ENCODE measurements at places on chromosomes 4 and X.

GRCh38 chr4:187501731-187502130 is 493.8 kb upstream of the ZFP42 start:
- DNase-seq, result no peak

GRCh38 chrX:73823473-73824004 is 260.5 kb downstream of the CHIC1 start:
- no peak for DNase-seq

- DNase-seq, result peak; percentile 12
Measured at GRCh38 chrX:54921427-54922021, 900 bp downstream of the TRO start.

GRCh38 chr4:128649575-128650205 is 159.8 kb upstream of the JADE1 start:
- DNase-seq, result no peak

DNA sequence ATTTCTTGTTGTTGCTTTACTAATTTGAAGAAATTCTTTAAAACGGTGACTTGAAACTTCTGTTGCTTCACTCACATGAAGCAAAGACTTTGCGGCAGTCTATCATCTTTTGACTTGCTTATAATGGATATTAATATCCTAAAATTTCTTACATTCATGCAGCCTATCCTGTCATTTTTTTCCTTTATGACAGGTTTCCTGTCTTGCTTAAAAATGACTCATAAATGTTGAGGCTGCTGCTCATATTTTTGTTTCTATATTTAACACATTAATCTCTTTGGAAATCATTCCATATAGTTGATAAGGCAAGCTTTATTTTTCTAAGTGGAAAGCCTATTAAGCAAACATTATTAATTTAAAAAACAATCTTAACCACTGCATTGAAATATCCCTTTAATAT is 176.6 kb upstream of the GALNTL6 start:
- DNase-seq, result no peak

GRCh38 chr4:118721752-118722151 is 36.6 kb downstream of the METTL14 start:
- no peak for DNase-seq

DNA sequence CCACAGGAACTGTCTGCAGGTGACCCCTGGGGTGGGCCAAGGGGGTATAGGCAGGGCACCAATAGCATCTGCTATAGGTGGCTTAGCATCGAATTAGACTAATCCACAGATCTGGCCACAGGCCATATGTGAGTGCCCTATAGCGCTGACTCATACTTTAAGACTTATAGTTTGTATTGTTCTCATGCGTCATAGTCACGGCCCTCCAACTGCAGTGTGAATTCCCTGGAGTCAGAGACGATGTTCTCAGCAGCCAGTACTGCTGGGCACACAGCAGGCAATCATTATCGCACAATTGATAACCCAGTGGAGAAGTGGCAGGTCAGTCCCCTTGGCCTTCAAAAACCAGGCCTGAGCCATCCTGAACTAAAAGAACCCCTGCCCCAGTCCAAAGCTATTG is 58.1 kb downstream of the ADGRG2 start:
- no peak for DNase-seq

DNA sequence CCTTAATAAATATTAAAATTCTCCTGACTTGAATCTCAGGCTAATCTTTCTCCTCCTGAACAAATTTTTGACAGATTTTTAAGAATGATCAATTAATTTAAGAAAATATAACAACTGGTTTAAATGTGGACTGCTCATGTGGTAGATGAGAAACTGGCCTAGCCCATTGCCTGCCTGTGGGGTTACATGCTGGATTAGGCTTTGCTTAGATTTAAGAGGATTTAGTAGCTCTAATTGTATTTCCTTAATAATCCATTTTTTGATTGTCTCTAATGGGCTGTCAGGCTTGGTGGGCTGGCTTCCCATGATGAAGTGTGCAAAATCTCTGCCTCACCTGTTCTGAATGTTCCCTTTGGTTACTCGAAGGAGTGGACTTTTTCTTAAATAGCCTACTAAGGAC is 27.8 kb upstream of the LIMCH1 start:
- DNase-seq, result no peak

DNA sequence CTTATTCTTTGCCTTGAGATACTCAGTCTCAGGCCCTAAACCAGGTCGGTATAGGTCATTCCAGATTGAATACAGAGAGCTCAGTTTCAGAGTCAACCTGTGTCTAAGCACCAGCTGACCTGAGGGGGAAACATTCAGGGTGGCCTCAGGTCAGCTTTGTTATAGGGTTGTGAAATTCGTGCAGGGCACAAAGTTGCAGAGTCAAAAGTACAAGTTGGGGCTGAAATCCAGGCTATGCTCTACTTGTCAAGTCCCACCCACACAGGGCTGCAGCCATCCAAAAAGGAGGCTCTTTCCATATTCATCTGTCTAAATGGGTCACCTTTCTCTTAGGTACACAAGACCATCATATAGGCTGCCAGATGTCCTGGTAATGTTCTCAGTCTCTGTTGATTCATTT is 89.7 kb downstream of the ITIH6 start:
- no peak for DNase-seq

DNA sequence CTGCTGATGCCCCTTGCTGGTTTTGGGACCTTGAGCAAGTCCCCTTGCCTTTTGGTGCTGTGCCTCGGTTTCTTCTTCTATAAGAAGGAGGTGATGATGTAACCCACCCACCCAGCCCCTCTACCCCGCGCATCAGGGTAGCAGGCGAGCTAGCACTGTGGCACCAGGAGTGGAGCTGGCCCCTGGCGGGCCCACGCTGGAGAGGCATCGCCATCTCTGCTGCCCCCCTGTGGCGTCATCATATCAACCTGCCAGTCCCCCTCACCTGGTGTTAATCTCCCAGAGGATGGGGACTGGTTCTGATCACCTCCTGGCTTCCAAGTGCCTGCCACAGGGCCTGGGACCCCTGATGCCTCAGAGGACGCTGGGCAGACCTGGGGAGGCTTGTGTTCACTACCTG is 6.3 kb upstream of the SORCS2 start:
- DNase-seq, result no peak

- no peak for DNase-seq
Measured at GRCh38 chr4:5052204-5052702, 973 bp downstream of the STK32B start.

DNA sequence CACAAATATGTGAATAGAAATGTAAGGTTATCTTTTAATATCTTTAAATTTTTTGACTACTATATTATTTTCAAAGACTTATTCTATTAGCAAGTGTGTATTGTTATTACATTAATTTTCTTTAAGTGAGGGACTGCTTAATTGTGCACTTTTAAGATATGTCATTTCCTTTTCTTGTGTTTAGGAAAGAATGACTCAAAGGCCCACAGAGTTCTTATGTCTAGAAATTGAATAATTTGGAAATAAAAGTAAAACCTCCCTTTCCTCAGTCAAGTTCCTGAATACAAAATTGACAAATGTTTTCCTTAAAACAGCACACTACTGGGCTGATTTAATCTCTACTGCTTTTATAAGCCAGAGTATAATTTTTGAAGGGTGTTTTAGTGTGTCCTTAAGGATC is 169.7 kb downstream of the TMEM47 start:
- DNase-seq, result no peak

GRCh38 chr4:185567381-185568376 is 32.4 kb upstream of the PDLIM3 start:
- no peak for DNase-seq

DNA sequence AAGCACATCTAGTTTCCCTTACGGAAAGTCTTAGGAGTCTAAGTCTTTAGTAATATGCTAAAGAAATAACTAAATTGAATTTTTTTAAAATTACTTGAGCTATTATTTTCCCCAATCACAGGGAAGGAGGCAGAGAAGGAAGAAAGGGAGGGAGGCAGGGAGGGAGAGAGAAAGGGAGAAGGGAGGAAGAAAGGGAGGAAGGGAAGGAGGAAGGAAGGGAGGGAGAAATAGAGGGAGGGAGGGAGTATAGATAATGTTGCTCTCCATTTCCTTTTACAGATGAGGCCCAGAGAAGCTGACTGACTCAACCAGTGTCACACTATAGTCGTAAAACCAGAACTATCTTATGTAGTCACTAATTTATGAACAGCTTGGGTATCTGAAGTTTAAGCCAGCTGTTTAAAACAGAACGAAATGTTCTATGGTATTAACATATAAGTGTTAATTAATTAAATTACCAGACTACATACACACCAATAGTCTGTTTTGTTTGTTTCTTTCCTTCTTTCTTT is 14.6 kb downstream of the SH3RF1 start:
- no peak for DNase-seq

GRCh38 chr4:81468678-81469077 is 3.0 kb downstream of the RASGEF1B start:
- DNase-seq, result no peak

DNA sequence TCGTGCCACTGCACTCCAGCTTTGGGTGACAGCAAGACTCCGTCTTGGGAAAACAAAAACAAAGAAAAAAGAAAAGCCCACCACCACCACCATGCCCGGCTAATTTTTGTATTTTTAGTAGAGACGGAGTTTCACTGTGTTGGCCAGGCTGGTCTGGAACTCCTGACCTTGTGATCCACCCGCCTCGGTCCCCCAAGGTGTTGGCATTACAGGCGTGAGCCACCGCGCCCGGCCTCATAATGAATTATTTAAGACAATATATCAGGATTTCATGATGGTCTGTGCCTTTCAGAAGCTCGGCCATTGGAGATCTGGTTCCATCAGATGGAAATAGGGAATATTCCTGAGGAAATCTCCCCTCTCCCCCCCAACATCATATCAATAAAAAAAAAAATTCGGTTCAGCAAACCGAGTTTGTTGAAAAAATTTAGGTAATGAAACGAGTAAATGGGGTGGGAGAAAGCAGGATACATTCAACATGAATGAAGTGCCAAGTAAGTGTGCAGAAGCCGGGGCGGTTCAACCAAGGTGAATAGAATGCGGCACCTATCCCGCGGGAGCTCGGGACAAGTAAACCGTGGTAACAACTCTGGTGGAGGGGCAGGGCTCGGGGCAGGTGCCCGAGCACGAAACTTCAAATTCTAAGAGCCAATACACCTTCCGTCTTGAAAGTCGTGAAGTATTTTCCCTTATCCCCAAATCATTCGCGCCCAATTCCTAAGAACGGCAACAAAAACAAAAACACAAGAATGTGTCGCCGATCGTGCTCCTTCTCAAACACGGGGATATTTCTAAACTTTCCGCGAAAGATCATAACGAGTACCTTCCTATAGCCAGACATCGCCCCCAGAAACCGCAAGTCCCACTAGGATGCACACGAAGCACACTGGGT is 773 bp upstream of the TXLNG start:
- no peak for DNase-seq

- DNase-seq, result no peak
Measured at GRCh38 chr4:5789141-5789540, 78.1 kb downstream of the EVC start.

GRCh38 chrX:147853701-147854100 is 58.0 kb upstream of the FMR1 start:
- DNase-seq, result no peak

- no peak for DNase-seq
Measured at GRCh38 chrX:102558607-102559006, 40.7 kb upstream of the ARMCX5 start.

- no peak for DNase-seq
Measured at GRCh38 chr4:31040106-31040505, 319.9 kb downstream of the PCDH7 start.

DNA sequence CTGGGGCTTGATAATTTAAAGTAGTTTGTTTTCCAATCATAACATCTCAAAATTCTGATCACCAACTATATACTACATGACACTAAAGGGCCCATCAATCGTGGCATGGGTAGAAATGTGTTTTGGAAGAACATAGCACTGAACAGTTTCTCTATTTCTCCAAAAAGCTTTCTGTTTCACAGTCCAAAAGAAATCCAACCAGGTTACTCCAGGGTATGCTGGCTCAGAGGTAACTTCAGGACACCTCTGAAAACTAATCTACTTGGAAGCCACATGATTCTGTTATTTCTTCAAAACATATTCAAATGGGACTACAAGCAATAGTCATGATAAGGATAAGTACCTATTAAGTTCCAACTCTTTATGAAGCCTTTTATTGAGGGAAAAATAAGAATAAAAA is 8.3 kb downstream of the PHKA1 start:
- no peak for DNase-seq

GRCh38 chr4:48194971-48195370 is 60.9 kb upstream of the TXK start:
- no peak for DNase-seq

DNA sequence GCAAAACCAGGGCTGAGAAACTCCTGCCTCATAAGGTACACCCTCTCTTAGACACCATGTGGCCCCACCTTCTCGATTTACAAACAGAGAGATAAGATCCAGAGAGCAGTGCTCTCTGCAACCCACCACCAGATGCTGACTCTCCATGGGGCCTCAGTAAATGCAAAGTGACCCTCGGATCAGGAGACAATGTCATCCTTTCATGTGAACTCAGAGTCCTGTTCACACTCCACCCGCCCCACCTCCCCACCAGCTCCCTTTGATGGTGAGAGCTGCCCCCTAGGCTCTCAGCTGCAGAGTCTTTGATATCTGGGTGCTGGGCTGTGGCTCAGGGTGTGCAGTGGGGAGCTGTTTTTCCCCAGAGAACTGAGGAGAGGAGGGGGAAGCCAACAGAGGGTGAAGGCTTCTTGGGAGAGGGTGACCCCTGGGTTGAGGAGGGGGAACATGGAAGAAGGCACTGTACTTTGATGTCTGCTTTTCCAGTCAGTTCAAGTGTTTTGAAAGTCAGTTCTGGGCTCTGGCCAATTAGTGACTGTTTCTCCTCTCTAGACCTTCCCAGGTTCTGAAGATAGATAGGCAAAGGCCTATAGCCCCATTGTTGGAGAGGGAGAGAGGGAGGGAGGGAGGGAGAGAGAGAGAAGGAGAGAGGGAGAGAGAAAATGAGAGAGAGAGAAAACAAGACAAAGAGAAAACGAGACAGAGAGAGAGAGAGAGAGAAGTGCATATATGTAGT is 88.2 kb downstream of the SCD5 start:
- DNase-seq, result no peak

- no peak for DNase-seq
Measured at GRCh38 chrX:149476513-149476912, 28.6 kb downstream of the IDS start.

DNA sequence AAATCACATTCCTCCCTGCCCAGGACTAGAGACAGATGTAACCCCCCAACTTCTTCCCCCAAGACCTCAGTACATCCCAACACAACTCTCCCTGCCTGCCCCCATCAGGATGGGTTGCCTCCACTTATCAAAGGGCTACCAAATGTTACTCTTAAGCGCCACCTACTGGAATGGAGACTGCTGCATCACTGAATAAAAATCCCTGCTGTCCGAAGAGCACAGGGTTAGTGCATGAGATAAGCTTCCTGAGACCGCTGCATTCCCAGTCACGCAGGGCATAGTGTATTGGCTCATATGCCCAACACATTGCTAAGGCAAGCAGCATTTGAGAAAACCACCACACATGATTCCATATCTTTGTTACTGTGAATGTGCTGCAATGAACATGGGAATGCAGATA is 544.5 kb downstream of the PPP4R3C start:
- DNase-seq, result no peak

- DNase-seq, result peak; percentile 31
Measured at GRCh38 chrX:130024127-130024526, 41.7 kb downstream of the BCORL1 start.

GRCh38 chr4:106316773-106317409 is 541 bp downstream of the AIMP1 start:
- DNase-seq, result no peak
